ENCODE measurements at places on chromosomes 16 and 17.

DNA sequence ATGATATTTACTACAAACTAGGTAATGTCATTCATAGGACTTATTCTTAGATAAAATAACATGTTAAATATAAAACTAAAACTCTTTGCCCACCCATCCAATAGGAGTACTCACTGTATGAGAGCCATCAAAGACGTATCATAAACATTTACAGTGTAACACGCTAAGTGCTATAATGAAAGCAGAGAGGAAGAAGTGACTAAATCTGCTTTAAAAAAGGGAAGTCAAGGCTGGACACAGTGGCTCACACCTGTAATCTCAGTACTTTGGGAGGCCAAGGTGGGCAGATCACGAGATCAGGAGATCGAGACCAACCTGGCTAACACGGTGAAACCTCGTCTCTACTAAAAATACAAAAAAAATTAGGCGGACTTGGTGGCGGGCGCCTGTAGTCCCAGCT is 32.4 kb downstream of the SPAG9 start:
- DNase-seq = no peak

- DNase-seq = no peak
Observed at GRCh38 chr16:82639263-82639662, 12.5 kb downstream of the CDH13 start.

DNA sequence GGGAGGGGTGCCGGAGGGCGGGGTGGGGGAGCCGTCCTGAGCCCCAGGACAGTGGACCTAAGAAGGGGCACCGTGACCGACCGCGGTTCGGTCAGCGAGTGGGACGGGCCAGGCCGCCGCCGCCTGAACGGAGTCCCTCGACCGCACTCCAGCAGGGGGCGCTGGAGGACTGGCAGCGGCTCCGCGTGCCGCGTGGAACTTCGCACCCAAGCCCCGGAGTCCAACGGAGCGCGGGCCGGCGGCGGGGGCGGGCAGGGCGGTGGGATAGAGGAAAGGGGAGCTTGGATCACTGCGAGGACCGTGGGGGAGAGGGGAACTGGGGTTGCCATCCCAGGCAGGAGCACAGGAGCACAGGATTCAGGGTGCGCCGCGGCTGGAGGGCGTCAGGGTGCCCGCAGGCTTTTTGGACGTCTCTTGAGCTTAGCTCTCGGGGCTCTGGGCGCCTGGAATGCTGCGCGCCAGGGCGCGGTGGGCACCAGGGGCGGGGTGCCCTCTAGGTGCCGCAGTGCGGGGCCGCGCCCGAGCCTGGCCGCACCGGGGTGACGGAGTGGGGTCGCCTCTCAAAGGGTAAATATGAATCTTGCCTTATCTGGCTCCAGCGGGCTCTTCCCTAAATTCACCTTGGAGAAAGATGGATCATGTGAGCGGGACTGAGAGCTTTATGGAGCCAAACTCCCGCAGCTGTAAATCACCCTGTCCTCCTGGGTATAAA is 379 bp upstream of the OTOP2 start:
- DNase-seq = no peak

DNA sequence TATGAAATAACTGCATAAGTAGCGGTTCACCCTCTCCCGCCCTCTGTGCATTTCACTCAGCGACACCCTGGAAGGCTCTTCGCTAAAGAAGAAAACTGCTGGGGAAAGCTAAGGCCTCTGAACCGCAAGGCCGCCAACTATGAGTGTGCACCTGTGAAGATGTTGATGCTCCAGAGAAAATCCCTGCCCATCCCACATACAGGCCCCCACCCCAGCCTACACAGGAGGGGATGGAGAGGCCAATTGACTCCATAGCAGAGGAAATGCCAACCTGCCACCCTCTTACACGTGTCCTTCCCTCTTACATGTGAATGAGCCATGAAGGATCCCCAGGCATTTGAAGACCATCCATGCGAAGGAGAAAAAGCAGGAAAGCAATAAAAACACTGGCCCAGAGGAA is 104.8 kb downstream of the MGAT5B start:
- no peak for DNase-seq

DNA sequence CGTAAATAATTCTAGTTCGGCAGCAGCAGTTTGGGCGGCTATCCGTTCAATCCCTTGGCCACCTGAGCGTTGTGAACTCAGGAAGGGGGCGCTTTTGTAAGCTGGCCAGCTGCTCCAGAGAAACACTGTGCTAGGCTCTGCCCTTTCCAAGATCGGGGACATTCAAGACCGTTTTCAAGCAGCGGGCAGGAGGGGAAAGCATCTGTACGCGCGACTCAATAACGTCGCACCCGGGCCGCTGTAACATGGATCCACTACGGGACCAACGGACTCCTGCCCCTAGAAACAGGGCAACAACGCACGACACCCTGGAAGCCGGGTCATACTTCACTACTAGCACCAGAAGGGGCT is 463 bp downstream of the TOP2A start:
- no peak for DNase-seq

- no peak for DNase-seq
Observed at GRCh38 chr17:82909322-82909904, 69.6 kb upstream of the ZNF750 start.
